NCI-H524 treated with DMSO at 0.1 percent for 48 hours (cell line): ENCODE measurements at places on chromosomes 7 and 10.

GRCh38 chr10:52146766-52147165, 167.3 kb upstream of the DKK1 start:
- DNase-seq: no peak

GRCh38 chr10:25999295-25999981, 65.4 kb downstream of the MYO3A start:
- no peak for DNase-seq

GRCh38 chr7:8413600-8413999, 19.8 kb upstream of the NXPH1 start:
- DNase-seq: no peak

GRCh38 chr10:14276210-14276609, 54.5 kb downstream of the FRMD4A start:
- DNase-seq: no peak

DNA sequence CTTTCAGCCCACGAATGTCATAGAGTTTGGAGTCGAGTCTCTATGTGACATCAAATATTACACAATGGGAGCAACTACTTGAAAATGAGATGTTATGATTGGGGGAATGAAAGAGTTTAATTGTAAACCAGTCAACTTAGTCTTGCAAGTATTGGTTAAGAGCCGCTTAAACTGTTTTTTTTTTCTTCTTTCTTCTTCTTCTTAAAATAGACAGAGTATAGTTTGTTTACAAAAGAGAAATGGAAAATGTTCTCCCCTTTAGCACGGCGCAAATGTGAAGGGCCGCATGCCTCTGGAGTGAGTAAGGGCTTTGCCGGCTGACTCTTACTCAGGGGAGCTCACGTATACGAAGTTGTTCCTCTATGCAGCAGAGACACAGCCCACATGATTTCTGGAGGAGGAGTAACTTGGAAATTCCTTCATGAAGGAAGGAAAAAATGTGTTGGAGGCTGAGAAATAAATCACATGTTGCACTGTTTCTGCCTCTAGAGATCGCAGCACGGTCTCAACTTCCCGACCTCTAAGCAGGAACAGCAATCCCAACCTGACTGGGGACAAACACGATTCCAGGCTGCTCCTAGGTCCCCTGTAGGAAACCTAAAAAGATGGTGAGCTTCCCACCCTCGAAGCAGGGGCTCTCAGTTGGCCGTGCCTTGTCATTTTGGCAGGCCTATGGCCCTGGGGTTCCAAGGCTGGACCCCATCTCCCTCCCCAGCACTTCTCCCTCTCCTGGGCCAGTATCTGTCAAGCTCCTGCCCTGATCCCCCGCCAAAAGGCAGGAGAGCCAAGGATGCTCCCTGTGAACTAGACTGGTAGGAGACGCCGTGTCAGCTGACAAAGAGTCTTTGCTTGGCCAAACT, 44.8 kb downstream of the MYOF start:
- DNase-seq: no peak

DNA sequence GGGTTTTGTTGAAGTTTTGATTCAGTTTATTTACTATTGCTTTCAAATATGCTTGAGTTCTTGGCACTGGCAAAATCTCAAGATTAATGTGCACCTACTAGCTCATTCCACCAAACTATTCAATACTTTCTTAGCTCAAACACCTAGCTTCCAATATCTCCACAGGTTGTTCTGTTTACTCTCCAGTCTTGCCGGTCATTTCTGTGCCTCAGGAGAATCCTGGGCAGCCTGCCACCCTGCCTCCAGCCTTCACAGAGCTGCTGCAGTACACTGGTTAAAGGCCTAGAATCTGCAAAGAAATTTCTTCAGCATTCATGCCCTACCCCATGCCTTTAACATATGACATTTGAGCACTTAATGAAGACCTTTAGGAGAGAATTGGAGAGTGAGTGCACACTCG, 4.0 kb upstream of the TMEM106B start:
- no peak for DNase-seq

DNA sequence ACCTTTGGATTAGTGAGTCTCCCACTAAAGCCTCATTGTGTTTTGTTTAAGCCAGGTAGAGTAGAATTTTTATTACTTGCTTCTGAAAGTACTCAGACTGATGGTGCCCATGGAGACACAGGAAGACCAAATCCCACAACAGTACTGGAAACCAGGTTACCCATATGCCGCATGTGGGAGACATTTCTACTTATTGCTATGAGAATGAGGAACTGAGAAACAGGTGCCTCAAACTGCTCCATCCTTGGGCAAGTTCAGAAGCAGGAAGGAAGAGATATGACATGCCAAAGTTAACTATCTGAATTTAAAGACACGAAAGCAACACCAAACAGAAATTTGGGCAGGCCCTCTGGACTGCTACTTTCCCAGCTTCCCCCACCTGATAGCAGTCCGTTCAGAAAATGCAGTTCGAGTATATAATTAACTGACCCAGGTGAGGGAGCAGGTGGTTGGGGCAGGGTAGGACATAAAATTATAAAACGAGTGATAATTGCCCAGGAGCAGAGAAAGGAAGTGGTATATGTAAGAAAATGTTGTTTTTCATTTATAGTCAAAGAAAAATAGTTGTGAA, 382.3 kb upstream of the MTPN start:
- DNase-seq: no peak

DNA sequence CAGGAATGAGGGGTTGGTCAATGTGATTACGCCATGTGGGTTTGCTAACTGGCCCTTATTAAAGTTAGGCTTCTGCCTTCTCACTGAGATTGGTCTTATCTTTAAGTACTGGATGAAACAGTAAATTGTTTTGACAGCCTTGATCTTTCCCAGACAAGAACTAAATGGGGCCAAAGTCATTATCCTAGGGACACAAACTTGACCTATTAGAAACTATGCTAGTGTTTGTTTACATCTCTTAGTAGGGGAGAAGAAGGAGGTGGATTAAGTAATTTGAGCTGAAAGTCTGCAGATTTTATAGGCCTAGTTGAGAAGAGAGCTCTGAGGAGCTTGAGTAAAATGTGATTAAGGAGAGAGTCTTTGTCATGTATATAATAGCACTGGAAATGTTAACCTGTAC, 386.9 kb downstream of the HTR7 start:
- DNase-seq: no peak
